ENCODE measurements at places on chromosomes 13 and 19.

- DNase-seq, result no peak
Measured at GRCh38 chr13:97914540-97914939, 38.9 kb upstream of the IPO5 start.

GRCh38 chr19:9132422-9132821 lies 5.7 kb upstream of the OR7G3 start:
- no peak for DNase-seq

DNA sequence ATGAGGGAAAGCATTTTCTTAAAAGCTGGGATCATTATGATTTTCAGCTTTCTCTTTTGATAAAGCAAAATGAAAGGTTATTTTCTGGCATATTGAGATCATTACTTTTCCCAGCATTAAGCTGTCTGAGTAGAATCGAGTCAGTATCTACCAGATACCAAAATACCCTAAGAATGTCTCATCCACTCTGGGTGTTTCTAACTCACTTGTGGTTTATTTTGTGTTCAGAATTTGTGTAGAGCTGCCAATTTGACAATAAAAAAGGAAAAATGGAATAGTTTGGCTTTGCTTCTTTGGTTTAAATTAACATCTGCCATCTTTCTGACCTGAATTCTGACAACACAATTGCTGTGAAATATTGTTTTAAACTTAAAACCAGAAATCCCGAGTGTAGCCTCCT lies 438.7 kb upstream of the ARGLU1 start:
- no peak for DNase-seq

GRCh38 chr19:55116232-55116858 lies 1.1 kb downstream of the PPP1R12C start:
- DNase-seq, result peak; percentile 38

DNA sequence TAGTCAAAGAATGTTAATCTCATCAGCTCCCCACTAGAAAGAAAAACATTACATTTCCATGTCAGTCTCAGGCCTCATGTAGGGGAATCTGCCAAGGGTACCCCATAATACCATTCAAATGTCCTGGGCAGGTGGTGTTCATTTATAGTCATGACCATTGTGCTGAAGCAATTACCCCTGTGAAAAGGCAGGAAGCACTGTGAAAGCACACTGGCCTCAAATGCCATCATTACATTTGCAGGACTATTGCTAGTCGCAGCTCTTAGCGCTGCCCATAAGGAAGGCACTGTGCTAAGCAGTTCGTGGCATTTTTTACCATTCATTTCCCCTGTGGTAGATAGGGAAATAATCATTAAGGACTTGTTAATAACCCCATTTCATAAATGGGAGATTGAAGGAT lies 109.0 kb downstream of the LHFPL6 start:
- no peak for DNase-seq

DNA sequence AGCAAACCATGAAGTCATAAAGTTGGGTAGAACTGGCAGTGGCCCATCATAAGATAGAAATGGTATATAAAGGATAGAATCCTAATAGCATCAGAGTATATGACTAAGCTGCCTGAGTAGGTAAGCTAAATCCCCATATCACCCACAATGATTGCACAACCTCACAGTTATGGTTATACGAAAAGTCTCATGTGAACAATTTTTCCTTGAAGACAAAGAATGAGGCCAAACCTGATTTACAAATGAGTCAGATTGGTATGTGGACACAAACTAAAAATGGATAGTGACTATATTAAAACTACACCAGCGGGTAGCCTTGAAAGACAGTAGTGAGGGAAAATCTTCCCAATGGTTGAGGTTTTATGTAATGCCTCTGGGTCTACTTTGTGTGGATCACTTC lies 40.9 kb upstream of the UFM1 start:
- no peak for DNase-seq

DNA sequence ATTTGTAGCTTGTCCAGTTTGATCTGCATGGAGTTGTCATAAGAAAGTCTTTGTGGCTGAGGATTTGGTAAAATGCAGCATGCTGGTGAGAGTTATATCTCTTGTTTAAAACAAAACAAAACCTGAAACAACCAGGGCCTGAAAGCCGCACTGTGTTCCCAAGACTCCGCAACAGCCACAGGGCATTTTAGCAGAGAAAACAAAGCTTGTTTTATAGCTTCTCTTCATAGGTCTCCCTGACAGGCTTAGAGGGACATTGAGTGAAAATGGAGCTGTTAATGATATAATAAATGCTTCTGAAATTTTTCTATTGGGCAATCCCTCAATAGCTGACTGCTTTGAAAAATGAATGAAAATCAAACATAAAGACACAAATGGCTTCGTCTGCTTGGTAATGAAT lies 148.7 kb upstream of the RNF113B start:
- DNase-seq, result no peak

DNA sequence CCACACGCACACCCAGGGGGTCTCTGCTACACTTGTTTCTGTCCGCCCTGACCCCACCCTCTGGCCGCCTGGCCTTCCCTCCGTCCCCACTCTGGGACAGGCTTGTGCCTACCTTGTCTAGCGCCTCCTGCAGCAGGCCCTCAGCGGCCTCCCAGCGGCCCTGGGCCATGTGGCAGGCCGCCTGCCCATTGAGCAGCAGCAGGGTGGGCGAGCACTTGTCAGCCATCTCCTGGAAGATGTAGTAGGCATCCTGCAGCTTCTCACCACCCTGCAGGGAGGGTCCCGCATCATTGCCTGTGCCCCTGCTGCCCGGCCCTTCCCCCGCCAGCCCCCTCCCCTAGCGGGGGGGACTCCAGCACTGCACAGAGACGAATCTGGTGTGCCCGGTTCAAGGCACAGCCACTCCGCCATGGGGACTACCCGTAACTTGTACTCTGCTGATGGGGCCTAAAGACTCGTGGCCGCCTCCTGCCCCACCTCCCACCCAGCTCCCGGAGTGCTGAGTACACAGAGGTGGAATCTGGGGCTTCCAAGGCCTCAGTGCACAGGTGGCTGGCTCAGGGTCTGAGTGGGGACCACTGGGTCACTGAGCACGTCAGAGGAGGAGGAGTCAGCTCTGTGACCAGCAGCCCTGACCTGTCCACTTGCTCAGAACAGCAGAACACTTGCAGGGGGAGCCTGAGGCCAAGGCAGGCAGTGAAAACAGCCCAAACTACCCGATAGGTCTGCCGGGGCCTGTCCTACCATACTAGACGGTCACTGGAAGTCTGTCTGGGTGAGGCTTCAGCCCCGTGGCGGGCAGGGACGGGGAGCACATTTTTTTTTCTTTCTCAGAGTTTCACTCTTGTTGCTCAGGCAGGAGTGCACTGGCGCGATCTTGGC lies 7.4 kb upstream of the CERS1 start:
- DNase-seq, result no peak

GRCh38 chr19:4234142-4234861 lies 5.0 kb downstream of the EBI3 start:
- no peak for DNase-seq

GRCh38 chr13:77918391-77919245 lies at the start of gene EDNRB:
EDNRB (minus strand) TSS chr13:77918831; CDS start chr13:77918573, 258 bp downstream.
- DNase-seq, result peak; percentile 0

DNA sequence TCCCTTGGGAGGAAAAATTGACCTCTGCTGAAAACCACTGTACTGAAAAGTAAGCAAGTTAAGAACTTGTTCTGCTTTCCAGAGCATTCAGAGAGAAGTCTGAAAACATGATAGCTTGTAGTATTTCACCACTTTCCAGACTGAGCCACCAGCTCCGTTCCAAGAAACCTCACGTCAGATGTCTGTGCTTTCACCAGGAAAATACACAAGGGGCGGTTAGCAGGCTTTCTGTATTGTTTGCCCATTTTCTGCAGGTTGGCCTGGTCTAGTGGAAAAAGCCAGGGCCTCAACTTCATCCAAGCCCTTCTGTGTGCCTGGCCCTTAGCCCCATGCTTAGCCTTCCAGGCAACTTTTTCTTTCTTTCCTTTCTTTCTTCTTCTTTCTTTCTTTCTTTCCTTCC lies 36.4 kb downstream of the RXFP2 start:
- no peak for DNase-seq

GRCh38 chr13:51770681-51771417 lies 33.1 kb downstream of the DHRS12 start:
- DNase-seq, result no peak
